ENCODE measurements at places on chromosomes 2 and 18.

DNA sequence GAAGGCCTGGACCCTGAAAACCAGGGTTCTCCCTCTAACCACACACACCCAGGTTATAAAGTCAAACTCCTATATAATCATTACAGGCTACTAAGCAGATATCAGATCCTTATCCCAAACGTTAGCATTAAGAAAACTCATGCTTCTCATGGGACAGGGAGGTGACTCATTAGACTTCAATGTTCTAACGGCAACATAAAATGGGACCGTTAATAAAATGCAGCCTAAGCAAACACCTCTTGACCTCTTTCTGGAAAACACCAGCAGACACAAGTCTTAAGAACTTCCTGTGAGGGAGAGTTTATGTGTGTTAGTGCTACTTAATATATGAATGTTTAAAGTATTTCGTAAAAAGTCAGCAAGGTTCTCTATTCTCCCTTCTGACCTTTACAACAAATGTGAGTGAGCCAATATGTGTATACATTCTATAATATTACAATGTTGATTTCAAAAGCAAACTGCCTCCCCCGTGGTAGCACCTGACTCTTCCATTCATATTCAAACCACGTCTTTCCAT, 31.7 kb downstream of the LPIN2 start:
- peak; percentile 69 for DNase-seq

- DNase-seq: no peak
Measured at GRCh38 chr2:214550786-214551185, 139.9 kb downstream of the VWC2L start.

DNA sequence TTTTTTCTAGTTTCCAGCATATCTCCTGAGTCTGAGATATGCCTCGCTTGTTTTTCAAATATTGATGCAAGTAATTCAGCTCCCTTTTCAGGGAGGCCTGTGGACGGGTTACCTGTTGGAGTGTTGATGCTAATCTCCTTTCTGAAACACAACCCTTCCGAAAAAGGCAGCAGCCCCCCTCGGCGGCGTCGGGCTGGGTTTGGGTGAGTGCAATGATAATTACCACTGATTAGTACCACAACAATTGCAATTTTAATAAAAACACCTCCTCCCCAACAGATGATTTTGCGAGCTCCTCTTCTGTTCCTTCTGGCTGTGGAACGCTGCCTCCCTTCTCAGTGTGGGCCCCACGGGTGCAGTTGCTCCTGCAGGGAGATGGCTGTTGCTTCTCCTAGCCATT, 66.3 kb downstream of the PTGR3 start:
- no peak for DNase-seq

GRCh38 chr2:133787207-133787606, 218.9 kb upstream of the NCKAP5 start:
- peak; percentile 44 for DNase-seq

GRCh38 chr2:49988276-49988675, 834.0 kb upstream of the FSHR start:
- no peak for DNase-seq

DNA sequence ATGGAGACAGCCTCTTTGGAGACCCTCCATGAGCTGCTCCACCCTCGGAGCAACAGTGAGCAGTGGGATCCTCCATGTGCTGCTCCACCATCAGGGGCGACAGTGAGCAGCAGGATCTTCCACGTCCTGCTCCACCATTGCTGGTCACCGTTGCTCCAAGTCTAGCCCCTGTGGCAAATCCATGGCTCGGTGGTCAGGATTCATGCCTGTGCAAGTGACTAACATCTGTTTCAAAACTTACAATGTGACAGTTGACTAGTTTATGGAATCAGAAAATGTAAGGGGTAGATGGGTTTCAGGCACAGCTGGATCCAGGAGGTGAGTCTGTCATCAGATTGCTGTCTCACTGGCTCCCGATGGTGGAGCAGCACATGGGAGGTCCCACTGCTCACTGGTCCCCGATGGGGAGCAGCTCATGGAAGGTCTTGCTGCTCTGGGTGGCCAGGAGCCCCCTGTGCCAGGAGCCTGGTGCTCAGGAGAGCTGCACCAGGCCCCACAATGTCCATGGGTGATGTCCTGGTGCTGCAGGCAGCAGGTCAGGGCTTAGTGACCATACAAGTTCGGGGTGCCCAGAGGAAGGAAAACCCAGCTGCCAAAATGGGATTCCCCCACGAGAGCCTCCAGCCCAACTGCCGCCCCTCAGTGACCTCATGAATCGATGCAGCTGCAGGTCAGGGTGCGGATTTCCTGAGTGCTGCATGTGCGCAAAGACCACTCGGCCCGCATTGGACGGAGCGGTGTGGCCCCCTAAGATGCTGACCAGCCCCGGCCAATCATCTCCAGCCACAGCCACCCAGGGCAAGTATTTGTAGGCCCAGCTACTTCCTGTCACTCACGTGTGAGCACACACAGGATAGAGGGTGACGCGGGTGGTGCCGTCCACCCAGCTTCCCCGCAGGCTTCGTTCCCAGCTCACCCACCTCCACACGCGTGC, 116.5 kb upstream of the OTOS start:
- DNase-seq: no peak

DNA sequence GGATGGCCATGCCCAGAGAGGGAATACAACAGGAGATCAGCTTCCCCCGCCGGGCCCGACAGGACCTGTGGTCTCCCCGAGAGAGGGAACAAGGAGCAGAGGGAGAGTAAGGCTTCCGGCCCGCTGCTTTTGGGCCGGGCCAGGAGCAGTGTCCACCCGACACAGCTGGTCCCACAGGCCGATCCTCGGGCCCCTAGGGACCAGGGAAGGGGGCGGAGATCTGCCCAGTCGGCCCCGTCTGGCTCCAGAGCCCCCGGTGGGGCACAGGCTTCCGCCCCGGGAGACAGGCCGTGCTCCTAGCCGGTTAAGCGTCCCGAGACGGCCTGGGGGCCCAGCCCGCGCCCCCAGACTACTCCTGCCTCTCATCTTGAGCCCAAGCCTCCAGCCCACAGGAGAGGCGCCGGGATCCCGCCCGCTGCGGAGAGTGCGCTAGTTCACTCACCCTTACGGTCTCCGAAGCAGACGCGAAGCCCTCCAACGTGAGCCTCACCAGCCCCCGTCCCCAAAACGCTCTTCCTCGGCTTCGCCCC, at the start of gene MCFD2:
Gene MCFD2 (minus strand): TSS at position 526 of the 530 bp plus-strand sequence. CDS start 6,635 bp downstream, outside the sequence.
- peak; percentile 12 for DNase-seq

- no peak for DNase-seq
Measured at GRCh38 chr2:170024721-170025120, 153.2 kb upstream of the MYO3B start.

GRCh38 chr2:48954311-48954710, 198.8 kb upstream of the LHCGR start:
- DNase-seq: no peak
